Gastroesophageal sphincter (tissue), 4 donors: ENCODE measurements at places on chromosomes 7 and 10.
A peak's percentile ranks its signal among the peaks of the same experiment; 100 is the strongest.

DNA sequence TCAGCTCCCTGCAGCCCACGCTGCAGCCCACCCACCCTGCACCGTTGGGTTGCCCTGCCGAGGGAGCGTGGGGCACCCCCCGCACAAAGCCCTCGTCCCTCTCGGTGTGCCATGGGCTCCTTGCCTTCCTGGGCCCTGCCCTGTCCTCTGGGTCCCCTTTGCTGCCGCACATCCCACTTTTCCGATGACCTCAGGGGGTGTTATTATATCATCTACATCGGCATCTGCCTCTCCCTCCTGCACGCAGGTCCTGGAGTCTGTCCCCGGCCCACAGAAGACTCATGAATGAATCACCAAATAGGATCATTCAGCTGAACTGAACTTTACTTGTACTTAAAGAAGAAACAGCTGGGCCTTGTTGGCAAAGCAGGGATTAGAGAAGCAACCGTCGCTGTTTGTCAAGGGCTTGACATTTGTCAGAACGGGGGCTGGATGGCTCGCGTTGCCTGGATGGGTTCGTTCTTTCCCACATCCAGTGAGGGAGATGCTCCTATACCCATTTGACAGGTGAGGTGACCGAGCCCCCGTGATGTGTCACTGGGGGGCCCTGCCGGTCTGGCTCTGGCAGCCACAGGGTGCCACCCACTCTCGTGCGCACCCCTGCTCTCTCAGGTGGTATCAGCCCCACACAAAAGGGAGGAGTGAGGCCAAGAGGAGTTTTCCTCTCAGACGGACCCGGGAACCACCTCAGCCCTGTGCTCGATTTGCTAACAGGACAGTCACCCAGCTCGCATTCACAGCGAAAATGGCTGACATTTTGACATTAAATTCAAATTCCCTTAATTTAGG is 58.6 kb upstream of the EBF3 start:
- H3K4me1 ChIP-seq = no peaks in the 10 kb centered on the region
- ATAC-seq = no peak
- H3K27ac ChIP-seq = no peak overlapping the region
- peaks cover 19% of the 10 kb centered on the region for H3K27me3 ChIP-seq
- no peaks in the 10 kb centered on the region for H3K36me3 ChIP-seq

- H3K4me1 ChIP-seq = peaks cover 3% of the 10 kb centered on the region
- no peak overlapping the region for H3K27ac ChIP-seq
- no peaks in the 10 kb centered on the region for H3K27me3 ChIP-seq
- no peak for ATAC-seq
- H3K4me3 ChIP-seq = no peak overlapping the region
Measured at GRCh38 chr7:47688311-47689100, 106.6 kb upstream of the TNS3 start.

DNA sequence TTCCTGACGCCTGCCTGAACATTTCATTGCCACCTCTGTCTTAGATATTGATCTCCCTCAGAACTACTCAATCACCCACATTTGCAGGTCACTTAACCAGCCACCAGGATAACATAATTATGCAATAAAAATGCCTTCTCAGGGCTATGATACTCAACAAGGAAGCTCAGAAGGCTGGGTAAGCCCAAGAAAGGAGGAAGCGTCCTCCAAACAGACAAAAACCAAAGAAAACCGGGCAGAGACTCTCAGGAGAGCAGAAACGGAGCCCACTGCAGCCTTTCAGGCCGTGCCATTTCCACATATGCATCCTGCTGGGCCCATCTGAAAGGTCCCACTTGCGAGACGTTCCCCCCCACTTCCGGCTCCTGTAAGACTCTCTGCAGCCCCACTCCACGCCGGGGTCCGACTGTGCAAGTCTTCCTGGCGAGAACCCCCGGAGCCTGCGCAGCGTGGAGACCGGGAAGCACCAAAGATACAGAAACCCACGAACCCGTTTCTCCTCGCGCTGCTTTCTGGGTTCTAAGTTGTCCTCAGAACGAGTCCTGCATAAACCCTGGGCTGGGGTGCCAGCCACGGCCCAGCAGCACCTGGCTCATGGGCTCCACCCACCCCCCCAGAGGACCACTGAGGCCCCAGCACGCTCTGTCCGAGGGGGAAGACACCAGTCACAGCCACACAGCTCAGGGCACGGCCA is 83.7 kb downstream of the DIP2C start:
- no peaks in the 10 kb centered on the region for H3K36me3 ChIP-seq
- peaks cover 89% of the 10 kb centered on the region for H3K4me1 ChIP-seq
- H3K27ac ChIP-seq = no peak overlapping the region
- no peak for ATAC-seq
- H3K27me3 ChIP-seq = no peaks in the 10 kb centered on the region

DNA sequence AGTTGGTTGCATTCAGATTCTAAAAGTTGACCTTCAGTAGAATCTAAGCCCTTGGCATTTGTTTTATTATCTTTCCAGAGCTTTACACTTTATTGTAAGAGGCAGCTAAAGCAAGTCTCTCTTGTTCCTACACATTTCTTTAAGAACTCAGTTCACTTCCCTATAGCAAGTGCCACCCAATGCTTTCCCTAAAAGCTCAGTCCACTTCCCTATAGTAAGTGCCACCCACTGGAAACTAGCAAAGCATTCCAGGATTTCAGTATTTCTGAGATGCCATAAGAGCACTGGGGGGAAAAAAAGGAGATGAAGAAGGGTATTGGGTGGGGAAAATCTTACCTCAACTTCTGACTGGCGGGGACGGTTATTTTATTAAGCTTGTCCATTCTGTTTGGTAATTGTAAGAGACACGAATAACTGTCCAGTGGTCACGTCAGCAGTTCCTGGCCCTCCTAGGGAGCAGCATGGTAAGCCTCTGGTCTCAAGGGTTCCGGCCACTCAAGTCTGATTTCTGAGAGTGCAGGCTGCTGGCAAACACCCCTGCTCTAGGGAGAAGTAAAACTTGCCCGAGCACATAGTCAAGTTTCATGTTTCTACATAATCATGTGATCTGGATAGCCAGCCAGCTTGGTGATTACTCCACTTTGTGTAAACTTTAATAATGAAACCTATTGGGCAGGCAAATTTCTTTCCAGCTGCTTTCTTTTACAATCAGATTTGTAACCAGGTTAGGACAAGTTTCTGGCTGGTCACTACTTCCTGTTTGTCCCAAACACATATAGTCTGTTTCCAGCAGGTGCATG is at the start of gene BLNK:
Gene BLNK, minus strand, starts transcription at position 554 of the 800 bp plus-strand sequence. Its CDS starts 171 bp downstream, at position 383.
- no peak within 1 kb of the TSS for H3K4me3 ChIP-seq
- no peaks in the 10 kb centered on the region for H3K27me3 ChIP-seq
- no peak within 1 kb of the TSS for H3K27ac ChIP-seq
- ATAC-seq = peak; percentile 92
